ENCODE measurements at places on chromosomes 11 and 22.

- peak; percentile 64 for DNase-seq
Observed at GRCh38 chr11:107457558-107458271, at the start of gene CWF19L2. Gene CWF19L2, minus strand, starts transcription at chr11:107457825. Its CDS starts 9 bp downstream, at chr11:107457816.

- DNase-seq: no peak
Observed at GRCh38 chr11:27193434-27194225, 153.0 kb downstream of the BBOX1 start.

DNA sequence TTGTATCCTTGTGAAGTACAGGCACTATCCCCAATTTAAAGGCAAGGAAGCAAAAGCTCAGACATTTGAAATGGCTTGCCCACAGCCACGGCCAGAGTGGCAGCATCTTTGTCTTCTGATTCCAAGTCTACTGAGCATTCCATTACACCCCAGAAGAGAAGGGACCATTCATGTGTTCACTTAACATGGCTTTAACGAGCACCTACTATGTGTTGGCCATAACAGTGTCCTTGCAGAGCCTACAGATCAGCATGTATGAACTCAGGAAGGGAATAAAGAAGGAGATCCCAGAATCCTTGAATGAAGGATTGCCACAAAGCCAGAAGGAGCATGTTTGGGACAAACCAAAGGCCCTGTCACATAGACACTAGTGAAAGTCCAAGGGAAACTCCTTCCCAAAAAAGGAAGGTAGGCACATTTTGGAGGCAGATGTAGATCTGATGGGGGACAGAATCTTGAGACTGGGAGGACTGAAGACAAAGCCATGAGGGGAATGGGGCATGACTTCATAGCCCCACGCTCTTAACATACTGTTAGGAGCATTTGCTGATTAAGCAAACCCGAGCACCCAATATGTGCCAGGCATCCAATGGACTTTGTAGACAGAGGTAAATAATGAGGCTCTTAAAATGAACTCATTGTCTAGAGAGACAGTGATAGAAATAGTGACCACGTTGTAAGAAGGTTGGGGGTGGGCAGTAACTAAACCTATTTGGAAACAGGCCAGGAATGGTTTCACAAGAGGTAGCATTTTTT lies 54.9 kb downstream of the P4HA3 start:
- no peak for DNase-seq

- DNase-seq: no peak
Observed at GRCh38 chr11:12706545-12707499, 32.6 kb downstream of the TEAD1 start.

DNA sequence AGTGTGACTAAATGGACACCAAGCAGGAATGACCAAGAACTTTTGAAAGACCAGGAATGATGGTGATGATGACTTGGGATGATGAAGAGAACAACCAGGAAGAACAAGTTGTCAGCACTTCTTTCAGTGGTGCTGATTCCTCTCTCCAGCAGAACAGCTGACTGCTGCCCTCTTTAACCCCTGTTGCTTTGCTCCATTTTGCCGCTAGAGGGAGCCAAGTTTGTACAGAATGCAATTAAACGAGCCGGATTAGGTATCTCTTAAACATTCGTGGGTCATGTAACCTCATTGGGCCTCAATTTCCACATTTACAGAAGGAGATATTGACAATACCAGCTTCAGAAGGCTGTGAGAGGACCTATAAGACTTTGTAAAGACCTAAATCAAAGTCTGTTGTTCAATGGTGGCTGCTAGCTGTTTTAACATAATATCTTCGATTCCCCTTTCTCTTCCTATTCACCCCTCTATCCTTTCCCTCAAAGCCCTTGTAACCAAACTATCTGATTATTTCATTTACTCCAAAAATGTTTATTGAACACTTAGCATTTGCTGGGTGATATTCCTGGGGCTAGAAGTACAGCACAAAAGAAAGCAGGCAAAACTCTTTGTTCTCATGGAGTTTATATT lies 1.9 kb downstream of the OR4S1 start:
- DNase-seq: peak; percentile 54

GRCh38 chr11:33692541-33692940 lies 8.1 kb downstream of the C11orf91 start:
- no peak for DNase-seq

DNA sequence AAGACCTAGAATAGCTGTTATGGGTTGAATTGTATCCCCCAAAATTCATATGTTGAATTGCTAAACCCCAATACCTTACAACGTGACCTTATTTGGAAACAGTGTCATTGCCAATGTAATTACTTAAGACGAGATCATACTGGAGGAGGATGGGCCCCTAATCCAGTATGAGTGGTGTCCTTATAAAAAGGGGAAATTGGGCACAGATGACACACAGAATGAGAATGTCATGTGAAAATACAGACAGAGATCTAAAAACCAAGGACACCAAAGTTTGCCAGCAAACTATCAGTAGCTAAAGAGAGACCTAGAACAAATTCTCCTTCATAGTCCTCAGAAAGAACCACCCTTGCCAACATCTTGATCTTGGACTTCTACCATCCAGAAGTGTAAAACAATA lies 127.7 kb downstream of the ATXN10 start:
- DNase-seq: no peak

DNA sequence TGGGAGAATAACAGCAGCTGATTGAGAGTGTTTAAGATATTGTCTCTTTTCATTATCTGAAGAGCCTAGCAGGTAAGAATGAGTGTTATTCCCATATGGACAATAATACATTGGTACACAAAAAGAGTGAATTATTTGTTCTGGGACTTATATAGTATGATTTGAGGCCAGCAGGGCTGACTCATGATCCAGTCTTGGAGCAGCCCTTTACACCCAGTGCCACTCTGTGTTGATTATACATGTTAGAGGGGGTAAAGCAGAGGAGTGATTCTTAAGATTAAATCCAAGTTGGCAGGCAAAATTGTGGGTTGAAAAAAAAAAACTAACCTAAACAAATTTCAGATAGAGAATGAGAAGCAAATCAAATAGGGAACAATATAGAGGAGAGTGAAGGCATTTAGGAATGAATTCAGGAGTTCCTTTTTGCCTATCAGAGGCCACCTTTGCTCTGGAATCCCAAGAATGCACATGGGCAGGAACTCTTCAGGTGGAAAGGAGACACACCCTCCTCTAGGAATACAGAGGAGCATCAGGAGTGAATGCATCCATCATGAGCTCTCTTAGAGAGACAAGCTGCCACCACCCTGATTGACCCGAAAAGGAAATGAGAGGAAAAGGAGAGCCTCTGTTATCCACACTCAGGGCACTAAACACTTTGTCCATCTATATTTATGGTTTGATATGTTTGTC lies 19.2 kb upstream of the MRGPRX1 start:
- DNase-seq: no peak

- no peak for DNase-seq
Observed at GRCh38 chr22:45678961-45679912, 7.6 kb downstream of the ATXN10 start.

- DNase-seq: no peak
Observed at GRCh38 chr22:31680861-31681341, 18.9 kb upstream of the PISD start.

Measured in hypothalamus (tissue), 51 donors.